ENCODE measurements at places on chromosomes 7 and 10. TPM values are rescaled to one million over a fixed set of nuclear protein-coding genes. Genes with fewer than 3 reads are reported as not detected.

ANKRD7 gene
- total RNA-seq: 1.8 TPM

HK1 gene
- 149 TPM for total RNA-seq

CAMK2B gene
- 0.86 TPM for total RNA-seq

TMEM225B gene
- total RNA-seq: 2.5 TPM

ASAH2 gene
- 3.9 TPM for total RNA-seq

LIPK gene
- total RNA-seq: not detected

SPDYE9 gene
- not detected for total RNA-seq

NPY4R2 gene
- total RNA-seq: not detected

CPN1 gene
- not detected for total RNA-seq

ENTPD7 gene
- total RNA-seq: 4.1 TPM

- no peak for DNase-seq
Observed at GRCh38 chr7:46871516-46871915, 710.4 kb downstream of the TNS3 start.

DNA sequence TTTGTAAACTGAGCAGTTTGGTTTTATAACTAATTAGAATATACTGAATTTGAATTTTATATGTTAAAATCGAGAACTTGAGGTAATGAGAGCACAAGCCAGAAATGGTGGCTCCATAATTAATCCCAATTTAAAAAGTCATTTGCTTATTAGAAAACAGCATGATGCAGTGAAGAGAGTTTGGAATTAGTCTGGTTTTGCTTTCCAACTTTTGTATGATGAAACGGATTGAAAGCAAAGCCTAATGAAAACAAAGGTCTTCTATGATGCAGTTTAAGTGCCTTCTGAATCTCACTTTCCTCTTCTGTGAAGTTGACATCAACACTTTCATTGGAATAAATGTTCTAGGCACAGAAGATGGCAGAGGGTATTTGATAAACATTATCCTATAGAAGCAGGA, 89.4 kb downstream of the SORCS1 start:
- DNase-seq: no peak

- no peak for DNase-seq
Observed at GRCh38 chr7:41954976-41955375, 252.1 kb upstream of the INHBA start.

DNA sequence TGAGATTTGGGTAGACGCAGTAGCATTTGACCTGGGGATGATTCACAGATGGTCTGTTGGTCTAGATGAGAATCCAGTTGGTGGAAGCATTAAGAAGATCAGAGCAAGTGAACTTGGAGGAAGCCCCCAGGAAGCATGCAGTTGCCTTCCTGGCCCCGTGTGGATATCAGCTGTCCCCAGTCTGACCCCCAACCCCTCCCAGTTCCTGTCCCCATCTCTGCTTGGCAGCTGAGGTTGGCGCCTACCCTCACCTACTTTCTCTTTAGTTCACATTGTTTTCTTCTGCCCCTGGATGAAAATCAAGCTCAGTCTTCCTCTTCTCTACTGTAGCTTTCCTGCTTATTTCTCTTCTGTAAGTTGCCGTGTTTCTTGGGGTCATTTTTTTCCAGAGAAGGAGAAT, 227.9 kb downstream of the GATA3 start:
- no peak for DNase-seq

DNA sequence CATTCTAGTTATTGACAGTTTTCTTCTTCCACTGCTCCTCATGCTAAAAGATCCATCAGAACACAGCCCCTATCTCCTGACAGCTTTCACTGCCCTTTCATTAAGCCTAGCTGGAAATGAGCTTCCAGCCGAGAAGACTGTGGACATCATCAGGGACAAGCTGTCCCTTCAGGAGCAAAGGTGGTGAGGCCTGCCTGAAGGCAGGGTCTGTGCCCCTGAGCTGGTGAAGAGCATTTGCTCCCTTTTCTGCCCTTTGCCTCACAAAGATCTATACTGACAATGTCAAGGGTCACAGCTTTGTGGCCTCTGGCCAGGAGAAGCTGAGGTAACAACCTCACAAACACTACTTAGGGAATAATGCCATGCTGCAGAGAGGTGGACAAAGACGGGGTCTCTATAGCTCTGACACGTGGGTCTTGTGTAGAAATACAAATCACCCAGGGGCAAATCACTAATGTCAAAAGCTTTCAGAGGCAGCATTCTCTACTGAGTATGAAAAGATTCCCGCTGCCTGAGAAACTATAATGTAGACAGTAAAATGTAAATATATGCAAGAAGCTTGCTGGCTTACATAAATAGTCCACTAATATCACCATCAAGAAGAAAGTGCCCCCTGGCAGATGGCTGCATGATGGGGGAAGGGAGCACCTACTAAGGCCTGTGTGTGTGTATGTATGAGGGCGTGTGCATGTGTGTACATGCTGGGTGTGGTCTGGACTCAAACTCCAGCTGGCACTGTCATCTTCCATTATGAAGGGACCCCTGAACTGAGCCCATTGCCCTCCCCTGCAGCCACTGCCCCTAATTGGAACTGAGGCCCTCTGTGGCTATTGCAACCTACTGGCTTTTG, 55.8 kb downstream of the HBP1 start:
- no peak for DNase-seq

DNA sequence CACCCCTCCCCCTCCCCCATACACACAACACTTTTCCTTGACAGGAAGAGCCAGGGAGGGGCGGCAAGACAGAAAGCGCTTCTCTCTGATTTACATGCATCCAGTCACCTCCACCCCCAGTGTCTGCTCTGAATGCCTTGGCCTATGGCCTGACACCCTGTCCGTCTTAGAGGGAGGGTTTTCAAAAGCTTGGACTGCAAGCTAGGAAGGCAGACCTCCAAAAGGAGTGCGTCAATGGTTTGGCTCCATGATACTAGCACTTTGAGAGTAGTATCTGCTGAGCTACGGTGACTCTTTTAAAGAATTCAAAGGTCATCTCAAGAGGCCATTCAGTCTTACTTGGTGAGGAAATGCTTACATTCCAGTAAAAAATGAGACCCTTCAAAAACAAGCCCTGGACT, 20.3 kb upstream of the PAX2 start:
- DNase-seq: no peak

GRCh38 chr7:88969167-88969566, 173.6 kb upstream of the TEX47 start:
- DNase-seq: no peak

- DNase-seq: no peak
Observed at GRCh38 chr10:19816411-19817230, at the start of gene PLXDC2. PLXDC2 (plus strand) TSS chr10:19816432.

DNA sequence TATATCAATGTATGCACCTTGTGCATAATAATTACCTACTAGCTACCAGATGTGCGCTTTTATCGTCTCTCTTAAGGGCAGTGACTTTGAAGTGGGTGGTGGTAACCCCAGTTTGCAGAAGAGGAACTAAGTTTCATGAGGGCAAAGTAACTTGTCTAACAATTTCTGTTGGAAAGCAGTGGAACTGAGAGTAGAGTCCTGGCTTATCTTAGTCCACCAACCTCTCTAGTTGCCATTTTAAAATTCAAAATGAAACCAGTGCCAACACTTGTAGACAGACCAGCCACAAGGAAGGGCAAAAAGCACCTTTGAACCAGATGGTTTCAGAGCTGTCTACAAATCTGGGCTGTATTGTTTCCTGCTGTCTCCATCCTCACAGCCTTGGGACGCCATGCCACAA, 32.0 kb upstream of the RBM20 start:
- no peak for DNase-seq

- no peak for DNase-seq
Observed at GRCh38 chr7:133167300-133167699, 85.4 kb upstream of the CHCHD3 start.

DNA sequence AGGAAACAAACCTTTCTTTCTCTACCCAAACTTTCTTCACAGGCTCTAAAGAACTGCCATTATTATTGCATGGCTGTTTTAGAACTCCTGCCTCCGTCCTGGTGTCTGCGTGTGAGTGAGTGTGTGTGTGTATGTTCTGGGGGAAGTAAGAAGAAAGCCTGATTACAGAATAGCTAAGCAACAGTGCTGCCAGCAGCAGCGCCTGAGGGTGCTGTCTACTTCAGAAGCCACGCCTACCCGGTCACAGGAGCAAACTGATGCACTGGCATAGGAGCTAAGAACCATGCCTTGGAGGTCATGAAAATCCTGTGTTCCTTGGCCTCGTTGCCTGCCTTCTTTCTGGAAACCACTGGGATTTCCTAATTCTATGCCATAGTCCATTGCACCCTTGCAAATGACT, 25.2 kb downstream of the LIPK start:
- no peak for DNase-seq

- DNase-seq: no peak
Observed at GRCh38 chr7:159226011-159226702, 81.5 kb upstream of the VIPR2 start.

DNA sequence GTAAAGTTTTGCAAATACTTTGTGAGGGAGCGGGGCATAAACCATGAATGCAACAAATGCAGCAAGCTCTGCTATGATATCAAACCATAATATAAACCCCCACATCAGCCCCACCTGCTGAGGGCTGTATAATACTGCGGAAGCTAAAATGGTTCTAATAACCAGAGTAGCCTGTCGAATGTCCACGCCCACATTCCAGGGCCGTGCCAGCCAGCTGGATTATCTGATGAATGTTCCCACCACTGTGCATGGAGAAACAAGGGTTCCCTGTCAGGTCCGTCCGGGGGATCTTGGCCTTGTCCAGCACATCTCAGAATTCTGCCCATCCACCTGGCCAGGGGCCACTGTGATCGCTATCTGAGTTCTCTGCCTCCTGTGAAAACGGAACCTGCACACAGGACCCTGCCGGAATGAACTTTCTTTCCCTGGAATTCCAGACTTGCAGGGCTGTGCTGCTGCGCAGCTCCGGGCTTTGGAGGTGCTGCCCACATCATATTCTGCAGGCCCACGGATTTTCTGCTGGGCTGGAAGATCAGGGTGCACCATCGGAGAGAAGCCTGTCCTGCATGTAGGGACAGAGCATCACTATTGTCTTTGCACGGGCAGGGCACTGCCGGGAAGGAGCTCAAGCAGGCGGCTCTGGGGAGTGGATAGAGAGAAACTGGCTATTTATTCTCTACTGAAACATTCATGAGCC, 77.0 kb upstream of the GNA12 start:
- no peak for DNase-seq

DNA sequence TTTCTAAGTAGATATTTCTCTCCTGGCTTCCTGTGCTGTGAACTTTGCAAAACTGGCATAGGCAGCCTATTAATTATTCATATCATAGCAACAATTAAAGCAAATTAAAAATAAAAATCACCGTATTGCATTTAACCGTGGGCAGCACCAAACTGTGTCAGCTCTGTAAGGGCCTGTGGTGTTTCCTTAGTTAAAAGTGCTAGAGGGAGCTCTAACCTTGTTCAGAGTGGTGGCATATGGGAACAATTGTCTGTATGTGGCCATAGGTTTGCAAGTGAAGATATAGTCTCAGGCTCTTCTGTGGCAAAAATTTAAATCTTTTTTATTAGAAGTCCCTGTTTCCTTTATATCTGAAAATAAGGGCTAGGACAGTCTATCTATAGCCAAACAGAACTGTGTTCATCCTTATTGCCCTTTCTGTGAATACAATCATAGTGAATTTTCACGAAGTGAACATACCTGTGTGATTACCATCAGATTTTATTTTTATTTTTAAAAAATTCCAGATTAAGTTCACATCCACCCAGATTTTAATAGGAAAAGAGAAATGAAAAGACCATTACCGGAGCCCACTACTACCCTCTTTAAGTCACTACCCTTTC, 92.6 kb downstream of the POLL start:
- DNase-seq: no peak

DNA sequence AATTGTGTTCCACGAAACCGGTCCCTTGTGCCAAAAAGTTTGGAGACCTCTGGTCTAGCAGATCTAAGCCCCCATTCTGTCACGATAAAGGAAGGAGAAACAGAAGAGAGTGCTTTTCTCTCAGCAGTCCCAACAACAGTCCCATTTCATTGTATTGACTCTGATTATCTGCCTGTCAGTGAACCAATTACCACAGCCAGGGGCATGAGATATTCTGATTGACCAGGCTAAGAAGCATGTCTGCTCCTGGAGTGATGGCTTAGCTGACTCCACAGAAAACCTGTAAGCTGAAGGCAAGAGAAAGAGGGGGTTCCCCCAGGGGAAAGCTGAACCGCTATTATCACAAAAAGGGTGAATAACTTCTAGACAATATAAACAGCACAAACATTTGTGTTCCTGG, 765.4 kb downstream of the SORCS1 start:
- no peak for DNase-seq

DNA sequence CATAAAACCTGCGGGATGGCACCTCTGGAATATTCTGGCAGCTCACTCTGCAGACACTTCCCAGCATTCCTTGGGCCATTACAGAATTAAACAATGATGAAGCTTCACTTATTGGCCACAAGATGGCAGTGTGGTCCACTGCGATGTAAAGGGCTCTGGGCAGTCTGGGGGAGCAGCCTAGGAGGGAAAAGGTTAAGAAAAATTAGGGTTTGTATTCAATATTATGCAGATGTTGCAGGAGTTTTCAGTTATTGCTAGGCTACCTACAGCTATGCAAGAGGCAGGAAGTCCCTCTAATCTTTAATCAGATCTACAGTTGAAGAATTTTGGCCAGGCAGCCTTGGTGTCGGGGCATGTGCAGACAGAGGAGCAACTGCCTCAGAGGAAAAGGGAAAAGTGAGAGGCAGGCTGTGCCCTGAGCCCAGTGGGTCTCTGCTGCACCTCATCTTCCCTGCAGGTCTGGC, 233.2 kb upstream of the PRSS1 start:
- peak; percentile 23 for DNase-seq

DNA sequence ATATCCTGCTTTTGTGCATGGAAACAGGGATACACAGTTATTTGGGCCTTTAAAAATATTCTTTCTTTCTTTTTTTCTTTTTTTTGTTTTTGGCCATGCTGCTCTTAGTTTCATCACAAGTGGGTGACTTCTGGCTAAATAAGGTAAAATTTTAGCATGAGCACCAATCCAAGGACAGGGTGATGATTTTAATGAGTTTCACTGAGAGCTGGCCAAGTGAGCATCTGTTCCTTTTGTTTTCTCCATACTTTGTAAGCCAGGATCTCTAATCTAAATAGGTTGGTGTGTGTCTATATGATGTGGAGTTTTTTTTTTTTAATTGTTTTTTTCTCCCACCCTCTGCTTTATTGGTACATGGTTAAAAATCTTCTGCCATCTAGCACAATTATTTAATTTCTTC, 106.8 kb downstream of the POLL start:
- DNase-seq: no peak

DNA sequence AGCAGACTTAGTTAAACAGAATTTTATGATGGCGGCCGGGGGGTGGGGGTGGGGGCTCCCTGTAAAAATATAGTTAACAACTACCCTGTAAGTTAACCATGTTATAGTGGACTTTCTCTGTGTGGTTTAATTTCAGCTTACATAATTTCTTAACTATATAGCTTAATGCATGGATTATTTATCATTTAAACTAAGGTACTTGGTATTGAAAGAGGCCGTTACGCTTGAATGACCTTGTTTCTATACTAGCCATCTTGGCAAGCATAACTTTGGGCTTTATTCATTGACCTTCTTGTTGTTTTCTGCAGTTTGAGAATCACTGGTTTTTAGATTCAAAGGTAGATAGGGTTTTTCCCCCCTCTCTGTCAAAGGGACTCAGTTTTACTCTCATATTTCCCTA, 8.4 kb downstream of the EIF4EBP2 start:
- DNase-seq: no peak

GRCh38 chr10:64733980-64734379, 1212.8 kb downstream of the REEP3 start:
- no peak for DNase-seq

All from activated T-cell treated with anti-CD3 and anti-CD28 coated beads, Interleukin-2, amount 50 U/mL, for 72 hours (primary cell).